ENCODE measurements at places on chromosomes 12 and 14.

DNA sequence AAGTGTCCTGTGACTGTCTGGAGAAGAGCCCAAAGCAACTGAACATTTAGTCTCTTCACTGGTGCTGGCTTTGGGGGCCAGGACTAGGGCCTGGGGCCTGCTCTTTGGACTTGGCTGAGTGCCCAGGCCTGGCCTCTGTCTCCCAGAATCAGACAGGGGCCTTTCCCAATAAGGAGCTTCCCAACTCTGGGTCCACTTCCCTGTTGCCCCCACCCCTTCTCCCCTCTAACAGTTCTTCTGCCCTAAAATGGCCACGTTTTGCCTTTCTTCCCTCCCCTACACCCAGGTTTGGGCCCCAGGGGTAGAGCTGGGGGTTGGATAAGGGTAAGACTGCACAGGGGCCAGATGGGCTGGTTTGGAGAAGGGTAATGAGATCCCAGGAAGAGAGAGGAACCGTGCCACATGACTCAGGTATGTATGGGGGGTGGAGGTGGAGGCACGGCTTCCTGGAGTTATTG lies 10.0 kb upstream of the ITGA5 start:
- no peak for DNase-seq

GRCh38 chr14:89750281-89750755 lies 204.2 kb downstream of the EFCAB11 start:
- no peak for DNase-seq

DNA sequence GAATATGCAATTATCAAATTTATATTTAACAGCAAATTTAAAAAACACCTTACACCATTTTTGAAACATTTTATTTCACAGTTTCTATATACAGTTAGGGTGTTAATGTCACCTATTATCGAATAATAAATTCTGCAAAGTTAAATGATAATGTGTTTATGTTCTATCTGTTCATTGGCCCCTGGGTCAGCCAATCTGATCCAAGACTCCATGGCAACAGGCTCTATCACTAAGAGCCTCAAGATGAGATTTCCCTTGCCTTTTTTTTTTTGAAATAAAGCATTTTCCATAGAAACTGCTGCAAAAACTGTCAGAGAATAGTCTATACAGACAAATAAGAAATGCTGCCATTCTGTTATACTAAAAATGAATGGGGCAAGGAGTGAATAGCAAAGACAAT lies 83.2 kb upstream of the STAC3 start:
- no peak for DNase-seq

- DNase-seq, result no peak
Observed at GRCh38 chr12:94242901-94243300, 94.5 kb downstream of the PLXNC1 start.

DNA sequence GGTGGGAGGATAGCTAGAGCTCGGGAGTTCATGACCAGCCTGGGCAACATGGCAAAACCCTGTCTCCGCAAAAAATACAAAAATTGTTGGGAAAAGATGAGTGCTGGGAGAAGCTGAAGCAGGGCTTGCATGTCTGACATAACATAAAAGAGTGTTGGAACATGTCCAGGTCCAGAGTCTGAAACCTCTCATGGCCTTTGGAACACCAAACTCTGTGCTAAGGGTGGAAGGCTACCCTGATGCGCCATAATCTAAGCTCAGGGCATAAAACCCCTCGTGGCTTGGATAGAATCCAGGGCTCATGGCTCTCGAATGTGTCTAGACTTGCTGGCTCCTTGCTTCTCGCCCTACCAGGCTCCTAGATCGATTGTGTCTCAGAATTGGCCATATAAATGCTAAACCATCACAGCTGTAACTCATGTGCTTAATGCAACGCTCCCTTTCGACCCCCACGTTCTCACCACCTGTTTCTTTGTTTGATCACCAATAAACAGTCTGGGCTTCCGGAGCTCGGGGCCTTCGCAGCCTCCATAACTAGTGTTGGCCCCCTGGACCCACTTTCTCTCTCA lies 6.7 kb upstream of the CLEC7A start:
- no peak for DNase-seq

DNA sequence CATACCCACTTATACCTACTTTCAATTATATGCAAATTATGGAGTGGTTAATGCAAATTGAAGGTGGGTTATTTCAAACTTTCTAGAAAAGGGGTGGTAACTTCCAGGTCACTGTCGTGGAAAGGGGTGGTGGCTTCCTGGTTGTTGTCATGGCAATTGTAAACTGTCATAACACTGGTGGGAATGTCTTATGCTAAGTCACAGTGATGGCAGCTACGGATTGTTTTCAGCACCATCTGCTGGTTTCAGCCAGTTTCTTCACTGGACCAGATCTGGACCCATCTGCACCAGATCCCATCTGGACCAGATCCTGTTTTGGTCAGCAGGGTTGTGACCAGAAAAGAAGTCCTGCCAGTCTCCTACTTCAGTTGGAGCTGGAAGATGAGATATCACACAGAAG lies 1469.3 kb downstream of the AACS start:
- DNase-seq, result no peak

GRCh38 chr14:59037086-59037485 lies 151.4 kb upstream of the DAAM1 start:
- DNase-seq, result no peak

DNA sequence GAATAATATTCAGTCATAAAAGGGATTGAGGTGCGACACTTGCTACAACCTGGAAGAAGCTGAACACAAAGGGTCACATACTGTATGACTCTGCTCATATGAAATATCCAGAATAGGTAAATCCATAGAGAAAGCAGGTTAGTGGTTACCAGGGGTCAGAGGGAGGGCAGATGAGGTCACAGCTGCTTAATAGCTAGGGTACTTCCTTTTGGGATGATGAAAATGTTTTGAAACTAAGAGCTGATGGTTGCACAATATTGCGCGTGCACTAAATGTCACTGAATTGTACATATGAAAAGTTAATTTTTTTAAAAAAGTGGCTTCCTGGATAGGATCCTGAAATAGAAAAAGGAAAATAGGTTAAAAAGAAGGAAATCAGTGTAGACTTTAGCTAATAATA lies 23.8 kb downstream of the NEUROD4 start:
- DNase-seq, result no peak

DNA sequence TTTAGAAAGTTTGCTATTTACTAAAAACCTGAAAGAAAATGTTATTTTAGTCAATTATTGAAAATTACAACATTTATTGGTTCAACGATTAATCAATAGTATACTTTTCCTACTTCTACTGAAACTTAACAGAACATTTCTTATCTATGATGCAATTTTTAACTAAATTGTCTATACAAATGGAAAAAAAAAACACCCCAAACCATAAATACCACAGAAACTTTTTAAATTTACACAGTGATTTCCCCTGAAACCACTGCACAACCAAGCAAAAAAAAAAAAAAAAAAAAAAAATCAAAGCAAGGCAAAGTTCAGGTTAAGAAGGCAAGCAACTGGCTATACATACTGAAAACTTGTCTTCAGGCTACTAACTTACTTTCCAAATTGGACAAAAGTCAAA lies 71.9 kb upstream of the POC1B start:
- no peak for DNase-seq

GRCh38 chr14:31657917-31658316 lies 96.7 kb downstream of the NUBPL start:
- DNase-seq, result no peak

- DNase-seq, result no peak
Observed at GRCh38 chr12:69821456-69822159, 3.4 kb upstream of the MYRFL start.

- no peak for DNase-seq
Observed at GRCh38 chr14:35399083-35399937, 5.2 kb downstream of the NFKBIA start.

DNA sequence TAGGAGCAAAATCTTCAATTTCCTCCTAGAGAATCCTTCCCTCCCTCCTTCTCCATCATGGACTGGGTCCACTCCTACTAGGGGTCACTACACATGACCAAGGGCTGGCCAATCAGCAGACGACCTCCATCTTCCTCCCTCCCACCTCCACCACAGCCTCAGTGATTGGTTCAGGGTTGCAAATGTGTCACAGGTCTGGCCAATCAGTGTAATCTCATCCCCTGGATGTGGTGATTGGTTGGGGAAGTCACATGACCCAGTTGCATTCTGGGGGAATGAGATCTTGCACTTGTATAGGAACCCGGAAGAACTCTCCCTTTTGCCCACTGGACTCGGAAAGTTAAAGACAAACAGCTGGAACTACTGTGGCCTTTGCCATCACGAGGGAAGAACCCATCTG lies 169.2 kb downstream of the PIWIL1 start:
- no peak for DNase-seq

DNA sequence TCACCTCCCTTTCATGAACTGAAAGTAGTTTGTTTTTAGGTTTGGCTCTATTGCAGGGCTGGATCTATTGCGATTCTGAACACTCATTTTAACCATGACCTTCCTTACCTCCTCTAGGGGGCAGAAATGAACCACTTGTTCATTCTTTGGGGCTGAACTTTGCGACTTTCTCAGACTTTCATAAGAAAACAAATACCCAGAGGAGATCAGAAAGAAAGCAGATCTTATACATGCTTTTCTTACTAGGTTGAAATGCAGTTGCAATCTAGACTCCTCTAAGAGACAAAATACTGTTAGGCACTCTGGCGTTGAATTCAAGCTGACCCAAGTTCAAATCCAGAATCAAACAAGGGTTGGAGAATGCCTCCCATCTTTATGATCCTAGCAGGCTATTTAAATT lies 32.6 kb upstream of the PLEKHG3 start:
- DNase-seq, result no peak

- DNase-seq, result no peak
Observed at GRCh38 chr12:58041441-58041840, 100.1 kb downstream of the ATP23 start.

DNA sequence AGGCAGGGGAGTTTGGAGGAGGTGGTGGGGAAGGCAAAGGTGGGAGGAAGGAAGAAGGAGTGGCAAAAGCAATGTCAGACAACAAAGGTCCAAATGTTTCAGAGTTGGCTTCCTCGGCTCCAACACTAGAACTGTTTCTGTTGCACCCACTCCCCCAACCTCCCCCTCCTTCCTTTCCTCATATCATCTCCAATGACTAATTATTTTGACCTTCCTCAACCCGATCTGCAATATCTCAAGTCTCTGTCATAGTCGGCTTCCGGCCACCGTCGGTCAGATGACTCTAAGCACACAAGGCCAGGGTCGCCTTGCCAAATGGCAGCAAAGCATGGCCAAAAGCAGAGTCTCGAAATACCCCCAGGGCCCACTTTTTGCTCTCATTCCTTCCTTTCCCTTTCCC lies 637.0 kb upstream of the TBX3 start:
- DNase-seq, result no peak

- no peak for DNase-seq
Observed at GRCh38 chr12:31325524-31325875, 450 bp downstream of the SINHCAF start.

DNA sequence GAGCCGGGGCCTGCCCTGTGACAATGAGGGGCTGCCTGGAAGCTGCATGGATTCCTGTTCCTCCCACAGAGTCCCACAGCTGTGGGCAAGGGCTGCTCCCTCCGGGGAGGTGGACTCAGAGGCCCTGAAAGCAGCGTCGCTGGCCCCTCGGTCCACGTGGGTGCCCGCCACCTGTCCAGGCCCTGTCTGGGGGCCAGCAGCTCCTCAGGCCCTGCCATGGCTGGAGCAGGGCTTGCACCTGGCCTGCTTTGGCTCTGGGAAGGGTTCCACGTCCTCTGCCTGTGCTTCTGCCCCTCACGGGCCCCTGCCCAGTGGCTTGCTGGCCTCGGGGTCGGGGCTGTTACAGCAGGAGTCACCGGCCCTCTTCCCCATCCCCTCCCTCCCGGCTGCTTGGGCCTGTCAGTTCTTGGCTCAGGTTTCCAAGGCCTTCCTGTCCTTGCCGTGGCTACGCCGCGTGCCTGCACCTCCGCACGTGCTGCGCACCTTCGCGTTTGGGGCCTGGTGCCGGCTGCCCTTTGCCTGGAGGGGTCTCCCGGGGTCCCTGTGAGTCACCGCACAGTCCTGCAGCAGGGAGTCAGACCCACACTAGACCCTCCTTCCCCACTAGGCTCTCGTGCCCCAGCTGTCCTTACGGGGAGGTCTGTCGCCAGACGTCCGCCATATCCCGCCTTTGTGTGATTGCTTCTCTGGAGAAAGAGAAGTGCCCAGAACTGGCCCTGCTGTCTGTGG lies 5.8 kb downstream of the FBRSL1 start:
- DNase-seq, result no peak

- no peak for DNase-seq
Observed at GRCh38 chr14:50917449-50917848, 26.8 kb downstream of the PYGL start.

GRCh38 chr14:83632375-83632774 lies 1897.6 kb upstream of the FLRT2 start:
- DNase-seq, result no peak

DNA sequence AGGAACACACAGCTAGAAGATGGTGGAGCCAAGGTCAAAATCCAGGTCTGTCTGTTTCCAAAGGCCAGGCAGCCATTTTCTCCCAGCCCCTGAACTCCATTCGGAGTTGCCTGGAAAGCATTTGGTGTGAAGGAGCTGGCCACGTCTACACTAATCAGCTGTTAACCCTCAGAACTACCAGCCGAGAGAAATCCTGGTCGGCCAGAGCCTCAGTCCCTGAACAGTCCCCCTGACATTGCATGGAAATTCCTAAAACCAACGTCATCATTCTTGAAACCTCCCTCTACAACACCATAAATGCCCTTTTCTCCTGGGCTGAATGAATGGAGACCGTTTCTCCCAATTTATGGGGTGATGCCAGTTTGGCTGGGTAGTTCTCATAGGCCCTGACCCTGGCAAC lies 245.6 kb downstream of the SLC41A2 start:
- no peak for DNase-seq

DNA sequence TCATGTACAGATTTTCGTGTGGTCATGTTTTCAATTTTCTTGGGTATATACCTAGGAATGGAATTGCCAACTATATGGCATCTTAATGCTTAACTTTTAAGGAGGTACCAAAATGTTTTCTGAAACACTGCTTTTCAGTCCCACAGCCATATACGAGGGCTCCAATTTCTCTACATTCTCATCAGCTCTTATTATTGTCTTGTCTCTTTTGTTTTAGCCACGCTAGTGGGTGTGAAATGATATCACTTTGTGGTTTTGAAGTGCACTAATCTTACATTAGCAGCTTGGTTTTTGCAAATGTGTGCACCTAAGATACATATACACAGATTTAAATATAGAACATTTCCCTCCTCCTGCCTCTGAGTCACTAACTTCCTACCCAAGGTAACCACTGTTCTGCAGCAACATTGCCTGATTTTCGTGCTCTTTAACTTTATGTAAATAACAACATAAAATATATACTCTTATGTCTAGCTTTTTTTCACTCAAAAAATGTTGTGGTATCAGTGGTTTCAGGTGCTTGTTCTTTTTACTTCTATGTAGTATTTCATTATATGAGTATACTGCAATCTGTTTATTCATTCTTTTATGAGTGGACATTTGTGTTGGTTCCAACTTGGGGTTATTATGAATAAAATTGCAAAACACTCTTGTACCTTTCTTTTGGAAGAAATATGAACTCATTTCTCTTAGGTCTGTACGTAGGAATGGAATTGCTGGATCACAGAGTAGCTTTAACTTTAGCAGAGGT lies 73.1 kb downstream of the ZFP36L1 start:
- DNase-seq, result no peak

- DNase-seq, result no peak
Observed at GRCh38 chr14:71964716-71965115, 32.5 kb downstream of the RGS6 start.

- DNase-seq, result no peak
Observed at GRCh38 chr12:52073531-52074381, 4.0 kb downstream of the ATG101 start.

Measured in neural crest cell (in vitro differentiated cells).